ENCODE measurements at places on chromosomes 5 and 9.

DNA sequence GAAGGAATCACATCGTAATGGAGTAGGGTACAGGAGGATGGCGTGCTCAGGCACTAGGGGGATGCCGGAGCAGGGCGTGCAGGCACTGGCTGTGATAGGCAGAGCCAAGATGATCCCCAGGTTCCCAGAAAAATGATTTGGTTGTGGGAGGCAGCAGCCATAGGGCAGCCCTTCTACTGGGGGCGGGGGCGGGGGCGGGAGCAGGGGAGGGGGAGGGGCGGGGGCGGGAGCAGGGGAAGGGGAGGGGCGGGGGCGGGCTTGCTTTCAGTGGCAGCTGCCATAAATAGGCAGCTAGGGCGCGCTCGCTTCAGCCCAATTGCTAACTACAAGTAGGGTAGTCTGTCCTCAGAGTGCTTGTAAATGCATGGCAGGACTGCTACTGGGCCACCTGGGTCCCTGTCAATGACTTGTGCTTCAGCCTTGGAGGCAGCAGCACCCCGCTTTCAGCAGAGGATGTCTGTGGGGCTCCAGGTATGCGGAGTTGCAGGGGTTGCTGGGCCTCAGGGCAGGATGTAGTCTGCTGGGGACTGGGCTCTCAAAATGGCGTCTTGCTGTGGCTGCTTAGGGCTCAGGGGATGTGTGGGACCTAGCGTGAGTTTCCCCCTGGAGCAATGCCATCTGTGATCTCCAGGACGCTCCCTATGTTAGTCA is 354.3 kb downstream of the RAB3C start:
- H3K4me1 ChIP-seq = no peaks in the 10 kb centered on the region
- H3K27ac ChIP-seq = no peak overlapping the region
- H3K36me3 ChIP-seq = no peaks in the 10 kb centered on the region
- no peak for DNase-seq
- H3K4me3 ChIP-seq = no peak overlapping the region

DNA sequence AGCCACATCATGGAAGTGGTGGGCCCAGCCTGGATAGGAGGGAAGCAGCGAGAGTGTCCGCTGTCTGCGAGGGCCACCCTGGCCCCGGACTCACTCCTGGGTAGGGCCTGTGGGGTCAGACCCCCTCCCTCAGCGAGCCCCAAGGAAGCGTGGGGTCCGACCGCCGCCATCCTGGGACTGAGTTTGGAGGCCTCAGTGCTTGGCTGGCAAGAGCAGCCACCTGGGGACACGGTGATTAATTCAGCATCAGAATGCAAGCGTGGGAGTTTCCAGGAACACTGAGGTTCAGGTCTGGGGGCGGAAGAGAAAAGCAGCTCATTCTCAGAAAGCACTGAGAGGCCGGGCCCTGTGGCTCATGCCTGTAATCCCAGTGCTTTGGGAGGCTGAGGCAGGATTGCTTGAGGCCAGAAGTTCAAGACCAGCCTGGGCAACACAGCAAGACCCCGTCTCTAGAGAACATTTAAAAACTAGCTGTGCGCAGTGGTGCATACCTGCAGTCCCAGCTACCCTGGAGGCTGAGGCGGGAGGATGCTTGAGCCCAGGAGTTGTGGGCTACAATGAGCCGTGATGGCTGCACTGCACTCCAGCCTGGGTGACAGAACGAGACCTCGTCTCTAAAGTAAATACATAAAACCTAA is 18.3 kb upstream of the CAMSAP1 start:
- peaks cover 8% of the 10 kb centered on the region for H3K36me3 ChIP-seq
- no peak for DNase-seq
- H3K4me1 ChIP-seq = peaks cover 3% of the 10 kb centered on the region

- no peak for DNase-seq
- H3K4me1 ChIP-seq = no peaks in the 10 kb centered on the region
- H3K27me3 ChIP-seq = no peaks in the 10 kb centered on the region
Measured at GRCh38 chr5:132473019-132473531, 17.5 kb downstream of the IRF1 start.

GRCh38 chr5:937151-937924 is 44.7 kb downstream of the TRIP13 start:
- no peaks in the 10 kb centered on the region for H3K36me3 ChIP-seq
- no peaks in the 10 kb centered on the region for H3K4me1 ChIP-seq
- H3K4me3 ChIP-seq = no peak overlapping the region

DNA sequence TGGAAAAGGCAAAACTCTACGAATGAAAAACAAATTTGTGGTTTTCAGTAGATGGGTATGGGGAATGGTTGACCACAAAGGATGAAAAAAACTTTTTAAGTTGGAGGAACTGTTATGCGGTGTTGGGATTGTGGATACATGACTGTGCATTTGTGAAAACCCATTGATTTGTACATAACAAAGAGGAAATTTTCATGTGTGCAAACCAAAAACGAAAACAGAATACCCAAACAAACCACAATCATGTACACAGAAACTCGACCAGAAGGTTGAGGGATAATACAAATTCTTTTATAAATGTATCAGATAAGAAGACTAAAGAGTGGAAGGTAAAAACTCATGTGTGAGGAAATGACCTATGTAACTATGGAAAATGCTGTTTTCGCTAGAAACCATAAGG is 1012.4 kb downstream of the CDH18 start:
- H3K36me3 ChIP-seq = no peaks in the 10 kb centered on the region
- H3K27me3 ChIP-seq = no peaks in the 10 kb centered on the region
- no peaks in the 10 kb centered on the region for H3K4me1 ChIP-seq
- DNase-seq = no peak
- H3K4me3 ChIP-seq = no peak overlapping the region
- H3K27ac ChIP-seq = no peak overlapping the region

GRCh38 chr5:175698401-175699115 is 40.7 kb downstream of the HRH2 start:
- H3K36me3 ChIP-seq = no peaks in the 10 kb centered on the region
- no peaks in the 10 kb centered on the region for H3K27me3 ChIP-seq
- no peak for DNase-seq

DNA sequence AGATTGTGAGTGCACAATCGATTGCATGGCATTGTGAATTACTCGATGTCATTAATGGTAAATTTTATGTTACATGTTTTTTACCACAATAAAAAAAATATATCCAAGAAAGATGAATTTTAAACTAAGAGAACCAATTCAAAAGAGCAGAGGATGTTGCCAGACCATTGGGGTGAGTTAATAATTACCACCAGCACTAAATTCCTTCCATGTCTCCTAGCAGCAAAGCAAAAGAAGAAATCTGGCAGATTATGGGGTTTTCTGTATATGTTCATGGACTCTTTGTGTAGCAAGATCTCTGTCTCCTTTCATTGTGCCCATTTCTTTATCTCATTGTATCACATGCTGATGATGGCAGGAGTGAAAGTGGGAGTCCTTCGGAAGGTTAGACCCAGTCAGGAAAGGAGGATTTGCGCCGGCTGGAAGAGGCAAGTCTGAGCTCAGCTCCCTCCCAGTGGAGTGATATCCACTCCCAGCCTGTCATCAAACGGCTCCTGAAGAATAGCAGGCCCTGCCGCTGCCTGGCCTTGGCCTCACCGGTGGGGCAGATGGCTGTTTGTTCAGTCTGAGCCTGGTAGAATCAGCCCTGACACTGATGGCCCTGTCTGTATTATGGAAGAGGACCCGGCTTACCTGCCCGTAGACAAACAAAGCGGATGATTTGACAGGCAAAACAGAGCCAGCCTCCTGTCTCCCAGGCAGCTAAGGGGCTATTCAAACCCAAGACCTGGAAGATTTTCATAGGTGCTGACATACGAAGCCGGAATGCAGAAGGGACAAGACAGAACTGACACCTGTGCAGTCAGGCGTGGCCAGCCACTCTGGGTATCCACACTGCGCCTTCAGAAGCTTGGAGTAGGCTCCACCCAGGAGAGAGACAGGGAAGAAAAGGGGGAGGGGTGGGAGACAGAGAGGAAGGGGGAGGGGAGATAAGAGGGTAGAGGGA is 21.9 kb upstream of the FOXE1 start:
- no peaks in the 10 kb centered on the region for H3K36me3 ChIP-seq
- H3K27me3 ChIP-seq = no peaks in the 10 kb centered on the region
- DNase-seq = no peak

DNA sequence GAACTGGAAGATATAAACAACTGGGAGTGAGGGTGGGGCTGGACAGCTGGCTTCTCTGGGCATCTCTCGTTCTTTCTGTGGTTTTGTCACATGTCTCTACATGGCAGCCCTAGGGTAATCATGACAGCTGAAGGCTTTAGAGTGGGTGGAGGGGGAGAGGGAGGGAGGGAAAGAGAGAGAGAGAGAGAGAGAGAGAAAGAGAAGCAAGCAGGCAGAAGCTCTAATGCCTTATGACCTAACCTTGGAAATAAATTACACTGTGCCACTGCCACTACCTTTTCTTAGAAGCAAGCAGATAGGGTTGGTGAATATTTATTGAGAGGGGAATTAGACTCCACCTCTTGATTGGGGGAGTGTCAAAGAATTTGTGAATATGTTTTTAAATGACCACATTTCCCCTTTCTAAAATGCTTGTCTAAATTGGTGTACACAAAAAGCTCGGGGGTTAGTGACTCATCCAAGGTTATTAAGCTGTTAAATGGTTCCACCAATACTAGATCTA is 2.6 kb upstream of the DAPK1 start:
- H3K36me3 ChIP-seq = no peaks in the 10 kb centered on the region
- no peak overlapping the region for H3K4me3 ChIP-seq
- no peaks in the 10 kb centered on the region for H3K4me1 ChIP-seq
- no peak for DNase-seq

- H3K27ac ChIP-seq = no peak overlapping the region
- no peaks in the 10 kb centered on the region for H3K36me3 ChIP-seq
- no peaks in the 10 kb centered on the region for H3K4me1 ChIP-seq
- H3K4me3 ChIP-seq = no peak overlapping the region
Measured at GRCh38 chr9:133113949-133114885, 6.8 kb downstream of the RALGDS start.

GRCh38 chr9:82491604-82492003 is 503.0 kb downstream of the SPATA31D1 start:
- no peak overlapping the region for H3K27ac ChIP-seq
- H3K36me3 ChIP-seq = no peaks in the 10 kb centered on the region
- H3K4me1 ChIP-seq = no peaks in the 10 kb centered on the region
- H3K4me3 ChIP-seq = no peak overlapping the region
- H3K27me3 ChIP-seq = no peaks in the 10 kb centered on the region

GRCh38 chr9:14530366-14530765 is 162.9 kb downstream of the ZDHHC21 start:
- peaks cover 6% of the 10 kb centered on the region for H3K4me1 ChIP-seq
- DNase-seq = no peak
- no peak overlapping the region for H3K27ac ChIP-seq
- H3K27me3 ChIP-seq = no peaks in the 10 kb centered on the region

DNA sequence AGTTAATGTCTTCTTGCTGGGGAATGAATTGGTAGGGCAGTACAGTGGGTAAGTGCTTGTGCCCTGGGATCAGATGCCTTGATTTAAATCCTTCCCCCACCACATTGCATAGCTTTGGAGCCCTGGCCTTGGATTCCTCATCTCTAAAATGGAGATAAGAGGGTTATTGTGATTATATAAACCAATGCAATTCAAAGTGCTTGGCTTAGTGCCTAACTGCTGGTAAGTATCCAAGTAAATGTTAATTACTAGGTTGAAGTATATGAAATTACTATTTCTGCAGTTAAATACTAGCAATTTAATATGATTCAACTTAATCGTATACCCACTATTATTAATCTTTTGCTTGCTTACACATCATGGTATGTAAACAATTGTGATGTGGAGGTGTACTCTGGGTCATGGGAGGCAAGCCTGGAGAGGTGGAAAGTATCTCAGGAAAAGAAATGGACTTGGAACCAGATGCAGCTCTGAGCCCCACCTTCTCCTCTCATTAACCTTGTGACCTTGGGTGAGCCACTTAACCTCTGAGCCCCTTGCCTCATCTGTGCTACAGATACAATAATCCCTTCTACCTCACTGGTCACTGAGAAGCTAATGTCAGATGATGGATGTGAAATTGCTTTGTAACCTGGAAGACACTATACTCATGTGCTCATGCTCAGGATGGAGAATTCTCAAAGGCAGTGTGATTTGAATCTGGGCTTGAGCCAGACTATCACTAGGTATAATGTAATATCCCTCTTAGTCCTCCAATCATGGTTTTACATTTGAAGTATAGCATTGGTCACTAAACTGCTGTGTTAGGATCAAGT is 23.8 kb downstream of the NEUROG1 start:
- H3K27me3 ChIP-seq = peaks cover 17% of the 10 kb centered on the region
- H3K36me3 ChIP-seq = no peaks in the 10 kb centered on the region
- H3K4me1 ChIP-seq = no peaks in the 10 kb centered on the region
- H3K27ac ChIP-seq = no peak overlapping the region
- H3K4me3 ChIP-seq = no peak overlapping the region
- DNase-seq = no peak

DNA sequence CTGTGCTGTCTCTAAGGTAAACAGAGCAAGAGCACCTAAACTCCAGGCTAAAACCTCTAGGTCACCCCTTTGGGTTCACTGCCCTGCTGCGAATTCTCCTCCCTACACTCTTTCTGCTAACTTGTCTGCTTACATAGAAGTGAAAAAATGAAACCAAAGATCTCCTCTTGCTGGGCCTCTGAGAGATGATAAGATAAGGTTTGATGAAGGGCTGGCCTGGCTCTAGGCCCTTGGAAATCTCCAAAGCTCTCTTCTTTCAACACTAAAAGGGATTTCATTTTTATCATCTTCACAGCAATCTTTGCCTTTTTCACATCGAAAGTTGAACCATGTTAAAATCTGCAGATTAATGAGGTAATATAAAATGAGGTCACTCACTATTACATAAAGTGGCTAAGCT is 450.8 kb upstream of the TLE4 start:
- H3K27ac ChIP-seq = no peak overlapping the region
- DNase-seq = no peak
- H3K36me3 ChIP-seq = no peaks in the 10 kb centered on the region
- no peak overlapping the region for H3K4me3 ChIP-seq
- no peaks in the 10 kb centered on the region for H3K27me3 ChIP-seq

GRCh38 chr9:89878003-89878411 is 273.2 kb downstream of the GADD45G start:
- H3K36me3 ChIP-seq = no peaks in the 10 kb centered on the region
- no peak overlapping the region for H3K27ac ChIP-seq
- no peak for DNase-seq
- no peaks in the 10 kb centered on the region for H3K4me1 ChIP-seq
- H3K27me3 ChIP-seq = no peaks in the 10 kb centered on the region
